SHP77 (cell line): ENCODE measurements at places on chromosomes 2 and 18.

DNA sequence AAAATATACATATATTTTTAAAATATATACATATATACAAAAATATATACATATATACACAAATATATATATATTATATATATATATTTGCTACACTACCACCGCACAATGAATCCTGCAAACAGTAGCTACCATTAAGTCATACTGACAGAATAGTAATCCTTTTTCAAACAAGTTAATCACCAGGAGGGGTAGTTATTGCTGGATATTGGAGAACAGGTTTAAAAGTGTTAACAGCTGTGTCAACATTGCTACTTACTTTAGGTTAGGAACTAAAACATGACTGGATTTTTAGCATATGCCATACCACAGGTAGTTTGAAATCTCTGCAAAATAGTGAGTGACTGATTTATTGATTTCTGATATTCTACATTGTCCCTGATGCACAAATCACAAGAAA, 529.1 kb upstream of the CDH7 start:
- DNase-seq, result peak; percentile 76

- no peak for DNase-seq
These were observed 8.7 kb downstream of the OSBPL1A start for GRCh38 chr18:24388957-24389356.

DNA sequence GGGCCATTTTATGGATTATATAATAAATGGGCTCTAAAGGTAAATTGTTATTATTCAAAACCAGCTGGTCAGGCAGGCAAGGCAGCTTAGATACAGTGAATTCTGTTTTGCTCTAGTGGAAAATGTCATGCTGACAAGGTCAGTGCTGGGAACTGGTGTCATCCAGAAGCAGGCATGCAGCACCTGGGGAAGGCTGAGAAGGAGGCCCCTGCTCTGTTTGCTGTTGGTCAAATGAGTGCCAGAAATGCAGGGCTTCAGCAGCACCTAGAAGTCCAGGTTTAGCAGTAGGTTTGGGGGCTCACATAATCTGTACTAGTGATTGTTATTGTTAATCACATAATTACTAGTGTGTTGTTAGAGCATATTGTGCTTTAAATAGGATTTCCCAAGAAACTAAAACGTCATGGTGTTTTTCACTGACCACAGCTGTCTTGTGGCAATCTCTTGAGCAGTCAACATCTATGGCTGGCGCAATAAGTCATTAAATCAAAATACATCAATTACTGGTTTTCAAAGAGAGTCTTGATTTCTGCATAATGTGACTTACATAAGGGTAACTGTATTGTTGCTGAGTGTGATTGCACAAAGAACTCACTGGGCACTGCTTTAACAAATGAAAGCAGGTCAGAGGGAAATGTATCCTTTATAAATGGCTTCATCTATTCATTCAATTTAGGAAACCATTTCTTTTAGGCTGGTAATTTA, 99.1 kb downstream of the MYO3B start:
- DNase-seq, result peak; percentile 10

DNA sequence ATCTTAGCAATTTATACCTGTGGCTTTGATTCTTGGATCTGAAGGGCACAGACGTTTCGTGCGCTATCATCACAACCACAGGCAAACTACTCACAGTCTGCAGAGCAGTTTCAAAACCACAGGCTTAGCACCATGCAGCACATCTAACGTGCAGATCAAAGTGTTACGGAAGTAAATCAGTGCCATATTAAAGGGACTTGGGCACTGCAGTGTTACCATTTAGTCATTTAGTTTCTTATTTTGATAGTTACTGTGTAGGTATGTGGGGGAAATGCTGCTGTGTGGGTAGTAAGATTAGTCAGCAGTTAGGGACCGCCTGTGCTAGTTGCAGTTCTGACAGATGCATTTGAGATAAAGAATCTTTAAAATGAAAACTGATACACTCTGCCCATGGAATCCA, 384.0 kb downstream of the NBAS start:
- DNase-seq, result no peak

DNA sequence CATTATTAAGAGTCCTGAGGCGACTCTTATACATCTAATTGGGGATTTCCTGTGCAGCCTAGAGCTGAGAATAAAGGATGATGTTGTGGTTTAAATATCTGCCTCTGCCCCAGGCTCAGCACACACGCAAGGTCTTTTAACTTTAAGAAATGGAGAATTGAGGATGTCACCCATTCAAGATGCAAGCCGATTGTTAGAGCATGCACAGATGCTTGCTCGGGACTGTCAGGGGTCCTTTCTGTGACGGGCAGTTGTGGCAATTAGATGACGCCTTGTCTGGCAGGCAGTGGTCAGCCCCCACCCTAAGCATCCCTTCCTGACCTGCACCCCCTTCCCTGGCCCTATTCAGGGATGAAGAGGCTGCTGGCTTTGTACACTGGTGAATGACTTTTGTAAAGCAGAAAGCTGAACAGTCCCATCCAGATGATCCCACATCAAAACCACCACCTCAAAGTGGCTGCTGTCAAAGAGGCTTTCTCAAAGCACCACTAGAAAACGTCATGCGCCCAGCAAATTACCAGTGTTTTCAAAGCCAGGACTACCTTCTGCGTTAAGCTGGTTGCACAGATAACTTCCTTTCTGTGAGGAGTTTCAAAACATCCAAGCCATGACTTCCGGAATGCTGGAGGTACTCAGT, 23.7 kb downstream of the FAM178B start:
- DNase-seq, result no peak

- no peak for DNase-seq
These were observed 9.0 kb upstream of the MRPL19 start for GRCh38 chr2:75637568-75637967.

DNA sequence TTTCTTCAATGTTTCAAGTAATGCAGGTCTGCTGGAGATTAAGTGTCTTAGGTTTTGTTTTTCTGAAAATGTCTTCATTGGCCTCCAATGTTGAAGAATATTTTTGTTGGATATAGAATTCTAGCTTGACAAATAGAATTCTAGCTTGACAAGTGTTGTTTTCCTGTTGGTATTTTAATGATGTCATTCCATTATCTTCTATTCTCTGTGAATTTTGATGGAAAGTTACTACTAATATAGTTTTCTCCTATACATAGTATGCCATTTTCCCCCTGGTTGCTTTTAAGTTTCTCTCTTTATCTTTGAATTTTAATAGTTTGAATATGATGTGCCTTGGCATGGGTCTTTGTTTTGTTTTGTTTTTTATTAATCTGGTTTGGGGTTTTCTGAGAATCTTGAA, 119.9 kb downstream of the RAPGEF4 start:
- no peak for DNase-seq

DNA sequence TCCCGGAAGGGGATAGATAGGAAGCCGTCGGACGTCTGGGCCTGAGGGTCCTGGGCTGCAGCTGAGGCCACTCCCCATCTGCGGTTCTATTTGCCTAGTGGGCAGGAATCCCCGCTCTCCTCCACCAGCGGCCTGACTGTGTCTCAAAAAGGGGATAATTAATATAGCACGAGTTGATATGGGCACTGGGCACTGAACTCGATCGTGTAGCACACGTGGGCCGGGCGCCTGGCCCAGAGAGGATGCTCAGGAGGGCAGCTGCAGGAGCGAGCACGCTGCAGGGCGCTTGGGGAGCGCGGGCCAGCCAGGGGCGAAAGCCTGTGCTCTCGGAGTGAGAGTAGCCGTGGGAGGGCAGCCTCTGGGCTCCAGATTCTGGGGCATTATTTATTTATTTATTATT, 8.8 kb upstream of the GBX2 start:
- no peak for DNase-seq

GRCh38 chr2:98478088-98478551, 33.5 kb downstream of the INPP4A start:
- no peak for DNase-seq

GRCh38 chr2:9378433-9379390, 44.6 kb downstream of the ITGB1BP1 start:
- no peak for DNase-seq

- no peak for DNase-seq
These were observed 114.4 kb downstream of the ZFP36L2 start for GRCh38 chr2:43111788-43112554.

DNA sequence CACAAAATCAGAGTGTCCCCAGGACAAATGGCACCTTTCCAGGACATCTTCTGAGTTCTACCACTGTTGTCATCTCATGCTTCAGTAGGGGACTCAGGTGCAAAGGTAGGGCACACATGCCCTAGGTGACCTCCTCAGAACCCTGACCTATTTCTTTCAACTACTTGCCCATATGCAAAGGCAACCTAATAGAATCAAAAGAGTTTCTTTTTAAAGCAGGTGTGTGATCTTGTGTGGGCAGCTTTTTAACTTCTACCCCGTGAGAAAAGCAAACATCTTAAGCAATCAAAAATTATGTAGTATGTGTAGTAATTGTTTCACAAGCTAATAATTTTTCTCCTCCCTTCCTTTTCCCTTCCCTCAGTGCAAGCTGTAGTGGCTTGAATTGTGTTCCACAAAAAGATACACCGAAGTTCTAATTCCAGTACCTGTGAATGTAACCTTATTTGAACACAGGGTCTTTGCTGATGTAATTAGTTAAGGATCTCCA, 333.1 kb downstream of the RND3 start:
- no peak for DNase-seq

DNA sequence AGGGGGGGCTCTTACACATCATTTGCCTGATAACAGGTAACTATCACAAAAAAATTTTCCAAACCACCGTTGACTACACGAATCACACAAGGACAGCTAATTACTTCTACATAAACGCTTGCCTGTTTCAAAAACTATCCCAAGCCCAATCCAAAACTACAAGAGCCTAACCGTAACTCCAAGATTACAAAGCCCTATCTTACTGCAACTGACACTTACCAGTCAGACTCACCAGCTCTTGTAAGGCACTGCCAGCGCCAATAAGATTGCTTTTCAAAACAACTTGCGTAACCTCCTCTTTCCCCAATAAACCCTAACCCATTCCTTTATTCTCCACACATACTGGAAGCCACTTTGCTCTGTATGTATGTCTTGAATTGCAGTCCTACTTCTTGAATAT, 148.4 kb downstream of the NBAS start:
- no peak for DNase-seq

DNA sequence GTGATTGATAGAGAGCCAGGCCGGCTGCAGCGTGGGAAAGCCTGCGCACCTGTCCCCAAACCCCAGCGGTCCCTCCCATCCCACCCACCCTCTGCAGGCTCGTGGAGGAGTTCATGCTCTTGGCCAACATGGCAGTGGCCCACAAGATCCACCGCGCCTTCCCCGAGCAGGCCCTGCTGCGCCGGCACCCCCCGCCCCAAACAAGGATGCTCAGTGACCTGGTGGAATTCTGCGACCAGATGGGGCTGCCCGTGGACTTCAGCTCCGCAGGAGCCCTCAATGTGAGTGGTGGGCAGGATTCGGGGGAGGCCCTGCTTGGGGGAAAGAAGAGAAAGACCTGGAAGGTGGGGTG, 48.9 kb upstream of the ALPP start:
- DNase-seq, result no peak

DNA sequence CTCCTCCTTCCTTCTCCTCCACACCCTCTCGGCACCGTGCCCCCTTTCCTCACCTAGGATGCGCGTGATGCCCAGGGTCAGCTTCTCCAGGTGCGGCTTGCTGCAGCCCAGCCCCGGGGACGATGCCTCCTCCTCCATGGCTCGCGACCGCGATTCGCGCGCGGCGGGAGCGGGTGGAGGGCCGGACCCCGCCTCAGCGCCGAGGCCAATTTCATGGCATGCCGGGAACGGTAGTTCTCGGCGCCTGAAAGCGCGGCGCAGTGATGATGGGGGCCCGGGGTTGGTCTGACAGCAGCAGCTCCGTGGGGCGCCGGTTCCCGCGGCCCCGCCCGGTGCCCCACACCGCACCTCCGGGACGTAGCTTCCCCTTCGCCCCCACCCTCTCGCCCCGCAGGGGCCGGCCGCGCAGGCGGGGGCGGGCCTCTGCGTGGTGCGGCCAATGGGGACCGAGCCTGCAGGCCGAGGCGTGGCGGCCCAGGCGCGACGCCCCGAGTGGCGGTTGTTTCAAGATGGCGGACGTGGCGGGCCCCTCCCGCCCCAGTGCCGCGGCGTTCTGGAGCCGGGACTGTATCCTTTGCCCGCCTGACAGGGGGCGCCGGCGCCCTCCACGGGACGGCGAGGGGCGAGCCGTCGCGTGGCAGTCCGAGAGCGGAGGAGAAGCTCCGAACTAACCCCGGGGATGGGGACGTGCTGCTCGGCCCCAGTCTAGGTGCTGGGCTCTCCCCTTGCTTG, at the start of the genes KIAA1328 and TPGS2:
KIAA1328 (plus strand) TSS at position 498 of the 732 bp plus-strand sequence; CDS start at position 510, 12 bp downstream.
TPGS2 (minus strand) TSS at position 373 of the 732 bp plus-strand sequence; CDS start at position 138, 235 bp downstream.
- peak; percentile 73 for DNase-seq
